ENCODE measurements at places on chromosomes 13 and 19. TPM values are rescaled to one million over a fixed set of nuclear protein-coding genes. Genes with fewer than 3 reads are reported as not detected.

SLC8A2 gene
- total RNA-seq, result 0.31 TPM

CYP2B6 gene
- total RNA-seq, result not detected

CEACAM16 gene
- not detected for total RNA-seq

C19orf67 gene
- not detected for total RNA-seq

TRPM4 gene
- 53.4 TPM for total RNA-seq

KLK4 gene
- not detected for total RNA-seq

KCTD12 gene
- total RNA-seq, result 33.8 TPM

SELENOV gene
- total RNA-seq, result not detected

ZNF582 gene
- 4.1 TPM for total RNA-seq

RTBDN gene
- not detected for total RNA-seq

FUT1 gene
- 0.52 TPM for total RNA-seq

UNC13A gene
- 2.0 TPM for total RNA-seq

ZNF560 gene
- not detected for total RNA-seq

PIN1 gene
- total RNA-seq, result 78.4 TPM

TMEM255B gene
- 7.1 TPM for total RNA-seq

FGF22 gene
- total RNA-seq, result not detected

Data from chondrocyte (in vitro differentiated cells).